K562 (cell line): ENCODE measurements at places on chromosomes 2 and 18. TPM values are rescaled to one million over a fixed set of nuclear protein-coding genes. Genes with fewer than 3 reads are reported as not detected.

- peaks cover 16% of the 10 kb centered on the region; the same call in 2 of the 3 replicates for H3K4me1 ChIP-seq
- H3K27ac ChIP-seq = peak within 1 kb of the TSS; percentile 98
- H3K4me3 ChIP-seq = peak within 1 kb of the TSS; percentile 79
- H3K36me3 ChIP-seq = peaks cover 56% of the 10 kb centered on the region
These were observed at the start of gene ARL6IP6 for GRCh38 chr2:152718076-152718908. Gene ARL6IP6 (plus strand): TSS chr2:152718620. CDS start chr2:152718625, 5 bp downstream.

DNA sequence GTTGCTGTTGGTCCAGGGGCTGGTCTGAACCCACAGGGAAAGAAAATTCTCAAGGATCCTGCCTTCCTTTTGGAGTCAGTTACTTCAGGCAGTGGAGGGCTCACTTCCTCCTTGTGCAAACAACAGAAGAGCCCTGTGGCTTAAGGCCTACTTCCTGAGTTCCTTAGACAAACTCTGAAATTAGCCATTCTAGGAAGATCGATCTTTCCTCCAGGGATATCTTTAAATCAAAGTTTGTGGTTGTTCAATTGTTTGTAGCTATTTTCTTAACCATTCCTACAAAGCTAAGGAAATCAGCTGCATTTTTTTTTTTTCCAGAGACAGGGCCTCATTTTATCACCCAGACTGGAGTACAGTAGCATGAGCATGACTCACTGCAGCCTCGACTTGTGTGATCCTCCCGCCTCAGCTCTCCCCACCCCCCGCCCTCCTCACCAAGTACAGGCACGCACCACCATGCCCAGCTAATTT, 156.0 kb downstream of the TANC1 start:
- H3K4me1 ChIP-seq = peaks cover 11% of the 10 kb centered on the region
- H3K36me3 ChIP-seq = no peaks in the 10 kb centered on the region
- DNase-seq = no peak
- no peaks in the 10 kb centered on the region for H3K27me3 ChIP-seq
- peak overlapping the region; percentile 30; the same call in 2 of the 3 replicates for H3K27ac ChIP-seq

DNA sequence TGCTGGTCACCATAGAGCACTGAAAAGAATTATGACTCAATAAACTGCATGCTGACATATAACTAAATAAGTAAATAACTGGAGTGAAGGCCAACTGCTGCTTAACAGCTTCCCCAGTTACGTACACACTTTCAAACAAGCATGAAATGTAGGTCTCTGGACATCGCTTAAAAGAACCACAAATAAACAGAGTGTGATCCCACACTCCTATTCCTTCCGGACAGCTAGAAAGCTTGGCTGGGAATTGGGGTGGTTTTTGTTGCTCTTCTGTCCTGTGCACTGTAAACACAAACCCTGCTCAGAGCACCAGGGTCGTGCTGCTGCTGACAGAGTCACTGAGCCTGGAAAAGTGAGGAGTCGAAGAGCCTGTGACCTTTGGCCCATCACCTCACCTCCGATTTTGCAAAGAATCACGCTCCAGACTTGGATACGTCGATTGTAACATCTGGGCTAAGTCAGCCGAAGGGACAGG, 162.7 kb upstream of the NT5C1B start:
- H3K4me3 ChIP-seq = no peak overlapping the region
- H3K36me3 ChIP-seq = no peaks in the 10 kb centered on the region
- H3K27me3 ChIP-seq = no peaks in the 10 kb centered on the region
- H3K4me1 ChIP-seq = no peaks in the 10 kb centered on the region
- DNase-seq = no peak
- no peak overlapping the region for H3K27ac ChIP-seq

- H3K4me3 ChIP-seq = no peak overlapping the region
- no peak overlapping the region for H3K27ac ChIP-seq
- no peaks in the 10 kb centered on the region for H3K36me3 ChIP-seq
- H3K27me3 ChIP-seq = no peaks in the 10 kb centered on the region
- no peaks in the 10 kb centered on the region for H3K4me1 ChIP-seq
These were observed 257.4 kb downstream of the ASXL3 start for GRCh38 chr18:33835419-33835818.

- H3K27me3 ChIP-seq = no peaks in the 10 kb centered on the region
- peak; percentile 12 for DNase-seq
These were observed 239.8 kb downstream of the HAUS1 start for GRCh38 chr18:46343931-46344372.

Gene GLI2
- 0.24 TPM in 1 of 2 replicates, not detected in the other for total RNA-seq
